ENCODE measurements at places on chromosomes 7 and 10.

DNA sequence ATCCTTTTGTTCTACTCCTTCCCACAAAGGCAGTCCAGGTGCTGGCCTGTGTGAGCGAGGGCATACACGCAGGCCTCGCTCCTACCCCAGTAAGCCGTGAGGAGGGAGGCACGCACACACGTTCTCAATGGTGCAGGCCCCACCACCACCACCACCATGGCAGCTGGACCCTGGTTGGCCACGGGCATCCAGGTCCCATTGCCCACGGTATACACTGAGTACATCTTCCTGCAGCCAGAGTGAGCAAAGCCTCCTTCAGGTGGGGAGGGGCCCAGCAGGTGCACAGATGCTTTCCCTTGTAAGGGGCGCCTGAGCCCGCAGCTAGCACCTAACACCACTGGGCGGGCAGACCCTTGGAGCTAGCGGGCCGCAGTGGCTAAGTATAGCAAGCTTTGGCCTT lies 373.3 kb upstream of the MKI67 start:
- DNase-seq, result no peak

DNA sequence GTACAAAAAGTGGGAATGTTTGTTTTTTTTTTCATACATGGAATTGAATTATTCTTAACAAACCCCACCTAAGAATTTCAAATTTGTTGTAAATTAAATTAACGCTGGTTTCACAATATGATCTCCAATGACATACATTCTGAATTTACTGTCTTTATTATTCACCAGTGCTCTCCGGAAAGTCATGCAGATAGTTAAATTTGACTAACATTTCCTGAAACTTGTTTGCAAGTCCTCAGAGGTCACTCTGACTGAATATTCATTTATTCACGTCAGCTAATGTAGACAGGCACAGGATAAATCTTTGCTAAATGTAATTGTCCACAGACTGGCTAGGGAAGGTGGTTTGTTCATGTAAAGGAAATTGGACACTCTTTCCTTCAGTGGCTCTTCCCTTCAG lies 730.4 kb downstream of the PHTF2 start:
- no peak for DNase-seq

GRCh38 chr10:29522918-29523317 lies 111.9 kb downstream of the SVIL start:
- no peak for DNase-seq

DNA sequence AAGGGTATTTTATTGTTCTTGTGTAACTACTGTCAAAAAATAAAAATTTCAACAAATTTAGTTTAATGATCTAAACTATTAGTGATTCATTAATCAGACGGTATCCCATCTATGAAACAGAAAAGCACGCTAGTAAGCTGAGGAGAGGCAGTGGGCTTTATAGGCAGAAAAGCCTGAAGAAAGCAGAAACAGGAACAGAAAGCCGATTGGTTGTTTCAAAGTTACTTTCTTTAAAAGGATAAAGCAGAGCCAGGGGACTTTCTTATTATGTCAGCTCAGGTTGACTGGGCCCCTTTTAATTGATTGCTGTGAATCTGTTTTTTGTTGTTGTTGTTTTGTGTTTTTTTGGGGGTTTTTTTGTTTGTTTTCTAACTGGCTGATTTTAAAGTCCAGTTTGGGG lies 105.5 kb downstream of the TES start:
- DNase-seq, result no peak

DNA sequence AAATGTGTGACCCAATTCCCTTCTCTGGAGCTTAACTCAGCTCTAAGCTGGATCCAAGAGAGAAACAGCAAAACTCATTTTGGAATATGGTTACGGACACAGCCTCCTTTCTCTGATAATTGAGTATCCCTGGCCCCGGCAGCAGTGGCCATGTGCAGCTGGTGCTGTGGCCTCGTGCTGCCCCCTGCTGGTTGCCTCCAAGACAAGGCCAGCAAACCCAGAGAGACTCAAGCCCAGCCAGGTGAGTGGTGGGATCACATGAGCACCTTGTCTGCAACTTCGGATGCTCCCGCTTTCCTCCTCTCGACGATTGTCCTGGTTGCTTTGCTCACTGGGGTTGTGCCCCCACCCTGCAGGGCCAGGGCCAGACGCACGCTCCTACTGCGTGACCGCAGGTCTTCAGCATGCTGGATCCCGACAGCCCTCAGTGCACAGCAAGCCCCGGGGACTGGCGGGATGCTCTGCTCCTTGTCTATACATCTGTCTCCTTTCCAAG lies 19.4 kb downstream of the SFTPD start:
- peak; percentile 23 for DNase-seq

- no peak for DNase-seq
Measured at GRCh38 chr7:50792342-50793119, 9.8 kb upstream of the GRB10 start.
